ENCODE measurements at places on chromosomes 1 and 21. TPM values are rescaled to one million over a fixed set of nuclear protein-coding genes. Genes with fewer than 3 reads are reported as not detected.

The RAB3B gene
- total RNA-seq: 0.98 TPM

The RNASEL gene
- total RNA-seq: 4.9 TPM

The KLHL12 gene
- total RNA-seq: 31.4 TPM

The NKAIN1 gene
- total RNA-seq: 1.4 TPM

The SPRR2D gene
- 0.40 TPM for total RNA-seq

The TIMM17A gene
- 71.3 TPM for total RNA-seq

The CFHR3 gene
- total RNA-seq: 0.19 TPM

The LINGO4 gene
- total RNA-seq: not detected

The LCE1C gene
- not detected for total RNA-seq

The SPATA45 gene
- total RNA-seq: not detected

The PTPRC gene
- not detected for total RNA-seq

The CCDC28B gene
- 40.1 TPM for total RNA-seq

The KRTAP21-2 gene
- total RNA-seq: not detected

The KCNE2 gene
- total RNA-seq: not detected

The DRAXIN gene
- total RNA-seq: not detected

The PALMD gene
- not detected for total RNA-seq

The SLC45A1 gene
- 0.85 TPM for total RNA-seq

The MXRA8 gene
- total RNA-seq: 0.77 TPM

The GBP4 gene
- total RNA-seq: not detected

The HLX gene
- 5.8 TPM for total RNA-seq

The HMGCL gene
- 31.2 TPM for total RNA-seq

The ATP1A4 gene
- total RNA-seq: not detected

The HPCAL4 gene
- total RNA-seq: 0.19 TPM

The TMED5 gene
- 39.4 TPM for total RNA-seq

The KRTAP13-2 gene
- total RNA-seq: not detected

The GNAT2 gene
- 0.34 TPM for total RNA-seq

The ADORA3 gene
- total RNA-seq: not detected

The THEM5 gene
- total RNA-seq: not detected

The LCE3E gene
- total RNA-seq: not detected

The SLAMF6 gene
- not detected for total RNA-seq

The TMCO2 gene
- not detected for total RNA-seq

The DCST1 gene
- total RNA-seq: not detected

The TSPEAR gene
- not detected for total RNA-seq

The RNF186 gene
- not detected for total RNA-seq

The RAB13 gene
- 76.3 TPM for total RNA-seq

The FAM167B gene
- total RNA-seq: 0.57 TPM

The GBP2 gene
- 16.2 TPM for total RNA-seq

The SYT14 gene
- total RNA-seq: 3.8 TPM

The FMO4 gene
- 0.72 TPM for total RNA-seq

The CFHR1 gene
- total RNA-seq: 0.58 TPM

The CELA2B gene
- not detected for total RNA-seq

The RCSD1 gene
- not detected for total RNA-seq

The LIPI gene
- not detected for total RNA-seq

The PFDN2 gene
- total RNA-seq: 405 TPM

The DNAH14 gene
- 70.3 TPM for total RNA-seq

The FAM3B gene
- total RNA-seq: 0.16 TPM

The TIAM1 gene
- total RNA-seq: 21.6 TPM

The GBP3 gene
- total RNA-seq: 1.1 TPM
